ENCODE measurements at places on chromosomes 3 and 15.
A peak's percentile ranks its signal among the peaks of the same experiment; 100 is the strongest.

DNA sequence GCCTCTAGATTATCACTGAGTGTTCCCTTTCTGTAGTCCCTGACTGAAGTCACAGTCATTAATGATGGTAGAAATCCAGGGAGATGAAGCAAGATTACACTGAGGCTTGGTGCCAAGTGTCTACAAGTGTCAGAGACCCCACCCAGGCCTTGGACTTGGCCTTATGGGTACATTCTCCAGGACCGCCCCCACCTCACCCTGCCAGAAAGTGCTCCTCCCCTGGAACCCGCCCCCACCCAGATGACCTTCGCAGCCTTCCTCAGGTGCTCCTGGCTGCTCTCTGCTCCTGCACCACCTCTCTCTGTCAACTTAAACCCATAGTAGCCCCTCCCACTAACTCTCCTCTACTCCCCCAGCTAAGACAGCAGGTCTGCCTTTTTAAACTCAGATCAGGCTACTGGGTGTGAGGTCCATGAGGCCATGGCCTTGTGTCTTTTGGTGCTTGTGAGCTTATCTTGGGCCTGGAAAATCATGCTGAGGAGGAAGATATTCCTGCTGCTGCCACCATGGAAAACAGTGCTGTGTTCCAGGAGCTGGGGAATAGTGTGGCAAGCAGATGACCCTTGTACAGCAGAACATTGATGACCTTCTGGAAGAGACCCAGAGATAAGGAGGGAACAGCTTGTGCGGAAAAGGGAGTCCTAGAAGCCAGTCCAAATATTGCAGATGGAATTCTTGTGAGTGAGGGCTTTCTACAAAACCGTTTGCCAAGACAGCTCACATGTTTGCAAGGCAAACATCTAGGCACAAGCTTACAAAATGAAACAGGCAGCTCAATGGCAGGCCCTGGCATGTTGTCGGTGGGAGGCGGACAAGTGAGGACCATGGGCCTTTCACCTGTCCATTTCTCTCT is 40.3 kb upstream of the NDUFB4 start:
- DNase-seq = no peak

- no peak for DNase-seq
These were observed 2.3 kb downstream of the SUCNR1 start for GRCh38 chr3:151875759-151876158.

- DNase-seq = no peak
These were observed 31.0 kb downstream of the CEP63 start for GRCh38 chr3:134516905-134517304.

DNA sequence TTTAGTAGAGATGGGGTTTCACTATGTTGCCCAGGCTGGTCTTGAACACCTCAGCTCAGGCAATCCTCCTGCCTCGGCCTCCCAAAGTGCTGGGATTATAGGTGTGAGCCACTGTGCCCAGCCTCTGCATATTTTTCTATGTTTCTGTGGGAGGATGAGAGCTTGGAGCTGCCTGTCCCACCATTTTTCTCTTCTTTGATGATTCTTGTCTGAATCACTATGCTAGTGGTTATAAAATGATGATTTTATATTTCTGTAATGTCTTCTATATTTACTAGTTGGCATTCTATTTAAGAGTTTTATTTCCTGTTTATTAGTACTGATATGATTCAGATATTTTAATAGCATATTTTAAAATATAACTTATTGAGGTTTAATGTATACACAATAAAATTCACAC is 69.7 kb downstream of the CHCHD6 start:
- no peak for DNase-seq

DNA sequence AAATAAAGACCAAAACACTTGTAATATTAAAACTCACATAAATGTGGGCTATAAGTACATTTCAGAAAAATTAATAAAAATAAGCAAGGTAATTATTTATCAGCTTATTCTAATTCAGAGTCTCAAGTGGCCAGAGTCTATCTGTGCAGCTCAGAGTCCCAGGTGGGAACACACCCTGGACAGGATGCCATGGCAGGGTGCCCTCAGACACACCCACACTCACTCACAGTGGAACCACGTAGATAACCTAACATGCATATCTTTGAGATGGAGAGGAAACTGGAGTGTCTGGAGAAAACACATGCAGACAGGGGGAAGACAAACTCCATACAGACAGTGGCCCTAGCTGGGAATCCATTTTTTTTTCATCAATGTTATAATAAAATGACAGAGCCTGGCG is 37.2 kb downstream of the FSIP1 start:
- no peak for DNase-seq

GRCh38 chr15:62066663-62067447 is at the start of gene C2CD4A:
C2CD4A (plus strand) TSS chr15:62066977; CDS start chr15:62067614, 637 bp downstream.
- DNase-seq = peak; percentile 70

- no peak for DNase-seq
These were observed 74.8 kb upstream of the P2RY1 start for GRCh38 chr3:152760024-152760563.

DNA sequence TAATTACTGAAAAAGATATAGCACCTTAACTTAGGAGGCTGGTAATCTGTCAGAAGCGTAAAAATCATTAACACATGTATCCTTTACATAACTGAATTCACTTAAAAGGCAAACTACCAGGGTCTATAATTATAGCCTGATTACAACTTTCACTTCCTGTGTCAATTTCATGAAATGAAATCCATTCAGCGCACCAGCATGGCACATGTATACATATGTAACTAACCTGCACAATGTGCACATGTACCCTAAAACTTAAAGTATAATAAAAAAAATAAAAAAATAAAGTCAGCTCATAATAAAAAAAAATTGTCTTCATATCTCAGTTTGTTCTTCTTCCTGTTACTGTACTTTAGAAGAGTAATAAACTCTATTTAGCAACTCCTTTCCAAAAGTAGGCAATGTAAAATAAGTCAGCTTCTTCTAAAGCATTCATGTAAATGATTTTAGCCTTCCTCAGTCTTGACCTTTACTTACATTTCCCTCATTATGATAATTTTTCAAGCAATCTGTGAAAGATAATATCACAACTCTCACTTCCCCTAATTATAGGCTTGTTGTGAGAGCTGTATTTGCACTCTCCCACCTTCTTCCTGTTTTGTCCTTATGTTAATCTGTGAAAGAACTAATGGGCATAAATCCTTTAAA is 50.1 kb downstream of the KBTBD8 start:
- no peak for DNase-seq

GRCh38 chr15:73582851-73583379 is 50.3 kb downstream of the NPTN start:
- no peak for DNase-seq

DNA sequence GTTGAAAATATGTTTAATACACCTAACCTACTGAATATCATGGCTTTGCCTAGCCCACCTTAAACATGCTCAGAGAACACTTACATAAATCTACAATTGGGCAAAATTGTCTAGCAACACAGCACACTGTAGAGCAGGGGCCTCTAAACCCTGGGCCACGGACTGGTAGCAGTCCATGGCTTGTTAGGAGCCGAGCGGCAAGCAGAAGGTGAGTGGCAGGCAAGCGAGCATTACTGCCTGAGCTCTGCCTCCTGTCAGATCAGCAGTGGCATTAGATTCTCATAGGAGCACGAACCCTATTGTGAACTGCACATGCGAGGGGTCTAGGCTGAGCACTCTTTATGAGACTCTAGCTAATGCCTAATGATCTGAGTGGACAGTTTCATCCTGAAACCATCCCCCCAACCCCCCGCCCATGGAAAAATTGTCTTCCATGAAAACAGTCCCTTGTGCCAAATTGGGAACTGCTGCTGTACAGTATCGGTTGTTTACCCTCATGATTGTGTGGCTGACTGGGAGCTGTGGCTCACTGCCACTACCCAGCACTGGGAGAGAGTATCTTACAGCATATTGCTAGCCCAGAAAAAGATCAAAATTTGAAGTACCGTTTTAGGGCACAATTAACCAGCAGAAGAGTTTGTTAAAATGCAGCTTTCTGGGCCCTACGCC is 26.1 kb downstream of the CMSS1 start:
- no peak for DNase-seq

DNA sequence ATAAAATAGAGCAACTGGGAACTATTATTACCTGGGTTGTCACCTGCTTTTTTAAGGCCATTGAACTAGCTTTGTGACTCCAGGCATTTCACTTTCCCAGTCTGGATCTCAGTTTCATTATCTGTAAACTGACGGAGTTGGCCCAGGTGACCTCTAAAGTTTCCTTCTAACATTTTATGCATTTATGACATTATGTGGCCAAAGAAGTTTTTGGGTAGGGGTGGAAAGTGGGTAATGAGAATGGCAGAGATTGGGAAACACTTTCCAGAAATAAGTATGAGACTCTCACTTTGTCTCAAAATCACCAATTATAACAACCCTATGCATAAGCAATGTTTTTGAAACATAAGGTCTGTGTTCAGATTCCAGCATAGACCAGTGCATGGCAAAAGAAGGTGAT is 99.1 kb upstream of the ARHGEF3 start:
- no peak for DNase-seq

- no peak for DNase-seq
These were observed 5.6 kb downstream of the ALPK3 start for GRCh38 chr15:84822653-84823281.

GRCh38 chr3:158264894-158265293 is 155.0 kb downstream of the RSRC1 start:
- DNase-seq = no peak

- DNase-seq = no peak
These were observed 1.5 kb downstream of the WHAMM start for GRCh38 chr15:82810890-82811426.

DNA sequence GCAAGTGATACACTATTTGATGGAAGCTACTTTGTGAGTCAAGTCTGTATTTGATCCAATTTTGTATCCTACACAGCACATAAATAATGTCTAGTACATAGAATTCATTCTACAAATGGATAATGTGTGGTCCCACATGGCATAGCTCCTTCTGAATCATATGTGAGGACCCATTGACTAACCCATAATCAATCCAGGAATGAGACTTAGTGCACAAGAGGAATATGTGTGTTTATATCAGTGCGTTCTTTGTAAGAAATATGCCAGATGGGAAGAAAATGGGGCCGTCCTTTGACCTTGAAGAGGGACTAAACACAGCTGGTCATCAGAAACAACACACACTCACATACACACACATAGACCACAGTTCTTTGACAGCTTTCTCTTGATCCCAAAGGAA is 282.7 kb upstream of the SEMA6D start:
- no peak for DNase-seq
